Pancreas (tissue), 10 donors: ENCODE measurements at places on chromosomes 12 and 14.

DNA sequence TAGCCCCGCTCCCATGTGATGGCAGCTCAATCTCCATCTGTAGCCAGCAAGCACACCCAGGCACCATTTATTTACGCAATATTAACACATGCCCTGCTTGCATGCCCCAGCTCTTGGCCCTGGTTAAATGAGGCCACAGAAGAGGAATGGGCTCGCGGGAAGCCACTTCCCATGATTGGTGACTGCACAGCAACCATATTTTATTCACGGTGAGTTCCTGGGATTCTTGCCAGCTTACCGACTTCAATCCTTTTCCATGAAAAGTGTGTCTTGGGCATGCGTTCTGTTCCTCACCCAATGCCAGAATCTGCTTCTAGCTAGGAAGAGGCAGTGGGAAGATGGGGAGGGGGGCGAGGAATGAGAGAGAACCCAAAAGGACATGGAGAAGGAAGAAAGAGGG is 54.7 kb downstream of the PITPNM2 start:
- no peaks in the 10 kb centered on the region for H3K36me3 ChIP-seq
- DNase-seq = no peak
- no peaks in the 10 kb centered on the region for H3K27me3 ChIP-seq
- no peak overlapping the region for H3K4me3 ChIP-seq
- H3K4me1 ChIP-seq = no peaks in the 10 kb centered on the region
- H3K27ac ChIP-seq = no peak overlapping the region

DNA sequence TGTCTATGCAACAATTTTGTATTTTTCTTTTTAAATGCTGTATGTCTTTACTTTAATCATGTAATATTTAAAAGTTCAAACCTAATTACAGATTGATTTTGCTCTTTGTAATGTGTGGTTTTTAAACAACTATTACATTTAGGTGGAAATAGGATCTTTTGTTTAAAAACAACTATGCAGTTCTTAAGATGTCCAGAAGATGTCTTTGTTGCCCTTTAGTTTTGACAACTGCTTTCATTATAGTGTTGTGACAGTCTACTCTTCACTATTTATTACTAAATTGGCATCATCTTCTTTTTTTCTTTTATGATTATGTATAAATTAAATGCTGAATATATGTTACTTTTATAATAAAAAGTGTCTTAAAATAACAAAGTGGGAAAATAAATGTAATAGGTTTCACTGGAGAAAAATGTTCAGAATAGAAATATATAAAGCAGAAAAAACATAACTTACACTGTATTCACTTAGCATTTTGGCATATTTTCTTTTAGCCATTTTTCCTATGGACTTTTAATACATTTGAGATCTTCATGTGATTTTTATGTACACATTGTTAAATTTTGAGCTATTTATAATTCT is 27.1 kb upstream of the PCNX4 start:
- no peak overlapping the region for H3K4me3 ChIP-seq
- no peaks in the 10 kb centered on the region for H3K4me1 ChIP-seq
- no peak overlapping the region for H3K27ac ChIP-seq
- H3K27me3 ChIP-seq = no peaks in the 10 kb centered on the region
- DNase-seq = no peak

DNA sequence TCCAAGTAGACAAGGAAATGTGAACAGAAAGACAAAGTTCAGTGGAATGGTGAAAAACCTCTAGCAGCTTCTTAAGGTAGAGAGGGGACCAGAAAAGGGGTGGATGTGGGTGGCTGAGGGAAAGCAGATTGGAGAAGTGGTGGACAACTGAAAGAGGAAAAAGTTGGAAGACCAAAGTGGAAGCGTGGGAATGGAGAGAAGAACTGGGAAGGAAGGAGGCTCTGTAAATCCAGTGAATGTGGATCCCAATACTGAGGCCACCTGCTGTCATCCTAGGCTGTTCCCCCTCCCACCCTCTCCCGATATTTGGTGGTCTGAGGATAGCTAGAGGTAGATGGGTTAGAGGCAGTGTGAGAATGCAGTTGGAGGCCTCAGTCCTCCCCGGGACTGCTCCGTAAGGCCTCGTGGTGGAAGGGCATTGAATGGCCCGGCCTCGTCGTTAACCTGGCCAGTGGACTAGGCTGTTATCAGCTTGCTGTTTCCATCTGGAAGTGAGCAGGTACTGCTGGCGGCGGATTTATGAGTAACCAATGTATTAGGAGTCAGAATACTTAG is 822 bp upstream of the POU6F1 start:
- no peaks in the 10 kb centered on the region for H3K36me3 ChIP-seq
- H3K4me3 ChIP-seq = peak overlapping the region; percentile 79
- H3K27ac ChIP-seq = peak overlapping the region; percentile 91
- peak; percentile 85 for DNase-seq

GRCh38 chr12:123942238-123942653 is 30.4 kb downstream of the CCDC92 start:
- no peak overlapping the region for H3K27ac ChIP-seq
- H3K4me3 ChIP-seq = no peak overlapping the region
- no peak for DNase-seq
- no peaks in the 10 kb centered on the region for H3K27me3 ChIP-seq
- H3K36me3 ChIP-seq = no peaks in the 10 kb centered on the region
- H3K4me1 ChIP-seq = no peaks in the 10 kb centered on the region

- no peak for DNase-seq
- H3K36me3 ChIP-seq = no peaks in the 10 kb centered on the region
- H3K27ac ChIP-seq = no peak overlapping the region
- H3K27me3 ChIP-seq = no peaks in the 10 kb centered on the region
- no peak overlapping the region for H3K4me3 ChIP-seq
Observed at GRCh38 chr14:104400355-104400754, 179.2 kb upstream of the C14orf180 start.

DNA sequence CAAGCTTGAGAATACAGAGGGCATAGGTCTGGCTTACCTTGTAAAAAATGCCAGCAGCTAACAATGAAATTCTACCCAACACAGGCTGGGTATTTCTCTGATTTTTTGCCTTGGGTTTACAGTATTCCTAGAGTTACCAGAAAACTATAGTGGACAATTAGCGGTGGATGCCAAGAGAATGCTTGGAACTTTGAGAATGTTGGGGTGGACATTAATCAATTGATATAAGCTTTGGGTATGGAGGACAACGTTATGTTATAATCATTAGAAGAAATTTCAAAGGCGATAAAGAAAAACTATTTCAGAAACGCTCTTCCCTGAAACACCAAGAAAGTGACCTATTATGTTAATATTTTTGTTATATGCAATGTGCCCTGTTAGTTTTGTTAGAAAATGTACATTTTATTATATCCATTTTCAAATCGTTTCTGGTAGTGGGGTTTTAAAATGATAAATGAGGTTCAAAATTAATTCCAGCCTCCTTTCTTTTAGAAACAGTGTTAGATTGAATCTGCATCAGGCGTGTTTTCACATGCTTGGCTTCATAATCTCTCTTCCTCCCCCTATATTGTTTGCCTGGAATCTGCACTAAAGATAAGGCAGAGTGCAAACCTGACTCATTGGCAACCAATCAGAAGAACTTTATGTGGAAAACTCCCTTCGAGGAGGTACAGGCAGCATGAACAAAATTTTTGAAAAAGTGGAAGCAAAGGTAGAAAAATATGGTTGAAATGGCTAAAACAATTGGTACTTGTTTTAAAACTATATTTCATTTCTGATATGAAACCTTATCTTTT is 1.4 kb upstream of the PTPRQ start:
- H3K27ac ChIP-seq = no peak overlapping the region
- H3K4me1 ChIP-seq = peaks cover 9% of the 10 kb centered on the region
- no peaks in the 10 kb centered on the region for H3K36me3 ChIP-seq
- H3K4me3 ChIP-seq = no peak overlapping the region
- no peaks in the 10 kb centered on the region for H3K27me3 ChIP-seq

GRCh38 chr14:67031920-67032774 is 157.1 kb upstream of the GARIN2 start:
- no peaks in the 10 kb centered on the region for H3K36me3 ChIP-seq
- no peak overlapping the region for H3K4me3 ChIP-seq
- H3K27ac ChIP-seq = no peak overlapping the region
- no peak for DNase-seq
- H3K4me1 ChIP-seq = no peaks in the 10 kb centered on the region
